ENCODE measurements at places on chromosomes 3 and 15.

- no peak for DNase-seq
Measured at GRCh38 chr3:5690904-5691532, 503.5 kb downstream of the EDEM1 start.

DNA sequence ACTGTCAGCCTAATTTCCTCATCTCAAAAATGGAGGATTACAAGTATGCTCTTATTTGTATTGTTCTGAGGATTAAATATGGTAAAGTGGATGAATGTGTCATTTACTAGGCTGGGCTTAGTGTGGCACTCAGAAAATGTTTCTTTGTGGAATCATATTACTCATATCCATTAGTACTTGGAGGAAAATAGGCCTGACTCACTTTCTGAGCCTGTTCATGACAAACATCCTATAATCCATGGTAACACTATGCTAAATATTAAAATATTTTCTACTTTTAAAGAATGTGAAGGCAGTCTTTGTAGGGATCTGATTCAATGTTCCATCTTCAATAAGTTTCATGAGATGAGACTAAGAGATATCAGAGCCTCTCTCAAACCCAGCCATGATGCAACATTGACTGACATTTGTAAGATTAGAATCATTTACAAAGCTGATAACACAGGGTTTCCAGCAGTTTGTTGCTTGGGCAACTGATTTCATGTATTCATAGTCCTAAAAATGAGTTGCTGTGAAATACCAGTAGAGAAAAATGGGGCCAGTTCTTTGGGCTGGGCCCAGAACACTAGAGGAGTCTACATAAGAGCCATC lies 1048.5 kb downstream of the NTRK3 start:
- peak; percentile 3 for DNase-seq

DNA sequence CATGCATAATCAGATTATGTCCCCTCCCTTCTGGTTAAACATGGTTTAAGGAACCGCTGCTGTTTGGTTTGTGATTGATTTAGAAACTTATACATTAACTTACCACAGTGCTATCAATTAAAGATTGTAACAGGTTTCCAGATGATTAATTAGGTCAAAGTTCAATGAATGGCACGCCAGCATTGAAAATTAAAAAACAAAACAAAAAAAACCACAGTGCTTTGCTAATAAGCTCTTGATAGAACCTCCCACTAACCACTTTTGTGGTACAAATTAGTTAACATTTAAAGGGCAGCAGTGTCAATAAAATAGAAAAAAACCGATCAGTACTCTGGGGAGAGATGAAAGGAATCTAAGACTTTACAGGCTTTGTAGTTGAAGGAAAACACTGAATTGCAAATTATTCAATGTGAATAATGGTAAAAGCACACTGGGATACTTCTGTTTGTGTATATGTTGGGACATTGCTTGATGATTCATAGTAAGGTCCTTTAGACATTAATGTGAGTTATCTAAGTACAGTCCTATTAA lies 7.6 kb upstream of the C3orf38 start:
- peak; percentile 75 for DNase-seq

DNA sequence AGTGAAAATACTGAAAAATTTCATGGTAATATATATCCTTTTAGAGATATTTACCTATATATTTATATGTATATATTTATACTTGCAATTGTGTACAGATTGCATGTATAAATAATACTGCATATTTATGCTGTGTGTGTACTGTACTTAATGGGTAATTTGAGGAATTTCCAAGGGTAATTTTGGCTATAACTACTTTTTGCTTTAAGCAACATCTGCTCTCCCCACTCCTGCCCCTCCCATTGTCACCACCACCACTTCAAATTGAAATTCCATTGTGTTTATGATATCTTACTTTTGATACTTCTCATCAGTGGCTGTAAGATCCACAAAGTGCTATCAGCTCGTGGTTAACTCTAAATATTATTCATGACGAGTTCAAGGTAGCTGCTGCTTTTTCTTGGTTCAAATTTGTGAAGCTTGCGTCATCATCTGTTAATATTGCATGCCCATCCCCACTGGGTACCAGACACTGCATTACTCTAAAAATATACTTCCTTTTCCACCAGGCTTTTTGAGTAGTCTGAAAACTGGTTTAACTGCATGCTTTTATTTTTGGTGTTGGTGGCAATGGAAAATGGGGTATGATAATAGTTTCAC lies 91.7 kb upstream of the MITF start:
- DNase-seq: no peak

- peak; percentile 53 for DNase-seq
Measured at GRCh38 chr3:155748611-155749365, 3.9 kb upstream of the PLCH1 start.

DNA sequence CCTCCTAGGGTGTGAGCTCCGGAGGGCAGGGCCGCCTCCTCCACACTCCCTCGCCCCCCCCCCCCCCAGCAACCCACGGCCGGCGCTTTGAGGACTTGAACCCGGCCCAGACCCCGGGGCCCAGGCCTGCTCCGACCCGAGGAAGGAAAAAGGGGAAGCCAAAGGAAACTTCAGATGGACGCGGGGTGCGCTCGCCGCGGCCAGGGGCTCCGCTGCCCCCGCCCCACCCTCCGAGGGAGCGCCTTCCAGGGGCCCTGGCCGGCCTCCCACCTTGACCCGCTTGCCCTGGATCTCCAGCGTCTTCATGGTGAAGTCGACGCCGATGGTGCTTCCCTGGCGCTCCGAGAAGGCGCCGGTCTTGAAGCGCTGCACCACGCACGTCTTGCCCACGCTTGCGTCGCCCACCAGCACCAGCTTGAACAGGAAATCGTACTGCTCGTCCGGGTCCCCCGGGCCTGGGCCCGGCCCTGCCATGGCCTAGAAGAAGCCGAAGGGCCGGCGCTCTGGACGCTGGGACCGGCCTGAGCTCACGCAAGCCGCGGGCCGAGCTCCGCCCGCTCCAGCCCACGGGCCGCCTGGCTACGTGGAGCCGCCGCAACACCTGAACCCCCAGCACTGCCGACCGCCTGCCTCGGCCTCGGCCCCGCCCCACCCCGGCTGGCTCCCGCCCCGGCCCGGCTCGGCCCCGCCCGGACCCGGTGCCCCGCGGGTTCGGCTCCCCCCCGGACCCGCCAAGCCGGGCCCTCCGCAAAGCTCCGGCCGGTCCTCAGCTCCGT lies 400 bp downstream of the RAB43 start:
- DNase-seq: peak; percentile 19
